ENCODE measurements at places on chromosomes 6 and 20.
A peak's percentile ranks its signal among the peaks of the same experiment; 100 is the strongest.

GRCh38 chr6:107628878-107629277, 139.0 kb downstream of the SOBP start:
- DNase-seq = no peak

DNA sequence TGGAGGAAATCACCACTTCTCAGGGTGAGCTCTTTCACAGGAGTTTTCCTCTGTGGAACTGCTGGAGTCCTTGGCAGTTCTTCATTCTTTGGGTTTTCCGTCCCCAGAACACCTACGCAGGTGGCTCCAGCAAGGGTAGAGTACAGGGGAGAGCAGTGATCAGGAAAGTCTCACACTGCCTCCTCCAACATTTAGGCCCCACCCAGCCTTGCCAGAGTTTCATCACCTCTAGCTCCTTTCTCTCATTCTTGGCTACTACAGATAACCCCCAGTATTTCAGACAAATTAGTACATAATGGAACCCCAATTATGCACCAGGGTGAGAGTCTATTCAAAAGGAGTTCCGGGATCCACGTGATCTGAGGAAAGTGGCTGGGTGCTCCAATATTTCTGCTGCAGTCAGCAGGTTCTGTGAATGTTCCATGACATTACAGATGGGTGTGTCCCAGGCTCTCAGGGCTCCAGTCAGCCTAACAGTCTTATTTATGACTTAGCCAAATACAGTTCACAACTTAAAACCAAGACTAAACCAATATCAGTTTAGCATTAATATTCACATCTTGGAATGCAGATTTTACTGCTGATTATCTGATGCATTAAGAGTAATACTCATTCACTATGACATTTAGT, 44.6 kb downstream of the GPR63 start:
- no peak for DNase-seq

- no peak for DNase-seq
These were observed 19.2 kb upstream of the FAM83C start for GRCh38 chr20:35311409-35311808.

DNA sequence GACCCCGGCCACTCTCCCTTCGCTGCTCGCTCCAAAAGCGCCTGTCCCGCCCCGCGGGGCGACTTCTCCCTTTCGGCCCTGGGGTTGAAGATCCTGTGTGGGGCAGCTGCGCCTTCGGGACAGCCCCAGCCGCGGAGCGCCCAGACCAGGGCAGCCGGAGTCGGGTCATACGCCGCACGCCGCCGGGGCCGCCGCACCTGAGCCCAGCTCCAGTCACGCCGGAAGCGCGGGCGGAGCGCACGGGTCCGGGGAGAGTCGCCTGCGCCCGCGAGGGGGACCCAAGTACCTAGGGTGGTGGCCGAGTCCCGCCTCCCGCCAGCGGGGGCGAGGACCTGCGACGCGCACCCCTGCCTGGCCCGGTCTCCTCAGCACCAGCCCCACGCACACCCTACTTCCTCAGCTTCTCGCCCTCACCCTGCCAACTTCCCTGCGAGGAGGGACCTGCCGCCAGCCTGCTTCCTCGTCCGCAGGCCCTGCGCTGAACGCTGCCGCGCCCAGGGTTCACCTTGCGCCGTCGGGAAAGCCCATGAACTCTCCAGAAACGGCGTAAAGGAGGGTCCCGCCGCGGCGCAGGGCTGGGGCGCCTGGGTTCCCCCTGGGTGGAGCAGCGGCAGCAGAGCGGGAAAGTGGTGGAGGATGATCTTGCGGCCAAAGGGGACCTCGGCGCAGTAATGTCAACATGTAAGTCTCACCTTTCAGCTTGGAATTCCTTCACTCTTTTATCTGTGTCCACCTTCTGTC, at the start of gene ADGRG6:
ADGRG6 (plus strand) TSS at position 357 of the 741 bp plus-strand sequence; CDS start at position 680, 323 bp downstream.
- no peak for DNase-seq

GRCh38 chr20:52493171-52493721, 301.7 kb upstream of the ZFP64 start:
- no peak for DNase-seq

GRCh38 chr6:75788894-75789293, 39.9 kb downstream of the MYO6 start:
- no peak for DNase-seq

- DNase-seq = no peak
These were observed 110.4 kb upstream of the FRMD1 start for GRCh38 chr6:168189200-168190013.

DNA sequence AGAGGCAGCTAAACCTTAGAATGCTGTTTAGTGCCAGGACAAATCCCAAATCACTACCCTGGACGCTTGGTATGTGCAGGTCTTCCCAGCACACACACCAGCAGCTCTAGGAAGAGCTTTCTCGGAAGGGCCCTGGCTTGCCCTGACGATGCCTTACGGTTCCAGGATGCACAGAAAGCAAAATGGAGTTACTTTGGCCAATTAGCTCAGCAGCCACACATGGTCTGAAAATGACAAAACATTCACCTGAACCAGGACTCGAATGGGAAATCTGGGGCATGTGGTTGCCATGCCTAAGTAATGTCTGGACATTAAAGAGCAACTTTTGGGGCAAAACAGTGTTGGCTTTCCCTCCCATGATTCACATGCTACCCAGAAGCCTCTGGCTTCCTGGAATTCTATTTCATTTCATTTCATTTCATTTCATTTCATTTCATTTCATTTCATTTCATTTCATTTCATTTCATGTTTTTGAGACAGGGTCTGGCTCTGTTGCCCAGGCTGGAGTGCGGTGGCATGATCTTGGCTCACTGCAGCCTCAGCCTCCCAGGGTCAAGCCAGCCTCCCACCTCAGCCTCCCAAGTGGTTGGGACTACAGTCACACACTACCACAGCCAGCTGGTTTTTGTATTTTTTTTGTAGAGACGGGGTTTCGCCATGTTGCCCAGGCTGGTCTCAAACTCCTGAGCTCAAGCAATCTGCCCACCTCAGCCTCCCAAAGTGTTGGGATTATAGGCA, 153.3 kb downstream of the ZDHHC14 start:
- DNase-seq = no peak

DNA sequence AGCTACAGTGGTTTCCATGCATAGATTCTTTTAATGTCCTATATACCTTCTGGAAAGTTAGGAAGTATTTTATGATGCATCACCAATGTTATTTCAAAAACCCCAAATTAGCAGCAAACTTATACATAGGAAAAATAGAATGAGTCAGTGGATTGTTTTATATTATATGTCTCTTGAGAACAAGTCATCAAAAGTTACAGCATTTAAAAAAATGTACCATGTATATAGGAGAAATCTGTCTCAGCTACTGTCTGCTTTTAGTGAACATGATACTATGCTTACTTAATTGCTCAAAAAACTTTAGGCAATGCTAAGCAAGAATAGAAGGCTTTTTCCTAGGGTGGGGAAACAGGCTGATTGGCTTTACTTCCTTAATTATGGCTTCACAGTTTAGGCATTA, 365.3 kb downstream of the SAMD5 start:
- no peak for DNase-seq

DNA sequence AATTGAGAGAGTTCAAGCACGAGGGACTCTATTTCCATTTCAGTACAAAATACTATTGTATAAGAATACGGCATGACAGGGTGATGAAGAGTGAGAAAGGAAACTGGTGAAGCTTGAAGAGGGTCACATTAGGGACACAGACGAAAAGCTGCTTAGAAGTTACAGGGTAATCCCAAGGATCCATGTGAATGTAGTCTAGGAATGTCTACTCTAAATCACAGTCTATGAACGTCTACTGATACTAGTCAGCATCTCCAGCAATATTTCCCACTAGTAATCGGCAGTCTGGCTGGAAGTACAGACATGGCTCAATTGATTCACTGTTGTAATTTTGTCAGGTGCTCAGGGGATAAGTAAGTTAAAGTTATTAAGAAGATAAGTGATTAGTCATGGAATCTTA, 156.4 kb downstream of the ASCC3 start:
- no peak for DNase-seq

DNA sequence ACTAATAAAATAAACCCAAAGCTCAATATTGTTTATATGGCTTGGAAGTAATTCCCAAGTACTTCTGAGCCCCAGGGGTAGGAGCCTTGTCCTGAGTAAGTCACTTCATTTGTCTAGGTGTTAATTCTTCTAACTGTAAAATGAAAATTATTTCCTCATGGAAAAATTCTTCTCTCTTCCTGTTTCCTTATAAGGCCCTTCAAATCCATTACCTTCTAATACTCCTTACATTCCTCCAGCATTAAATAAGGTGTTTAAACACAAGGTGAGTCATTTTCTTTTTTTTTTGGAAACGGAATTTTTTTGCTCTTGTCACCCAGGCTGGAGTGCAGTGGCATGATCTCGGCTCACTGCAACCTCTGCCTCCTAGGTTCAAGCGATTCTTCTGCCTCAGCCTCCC, 41.9 kb downstream of the PRR18 start:
- no peak for DNase-seq

- no peak for DNase-seq
These were observed 133.9 kb downstream of the AGPAT4 start for GRCh38 chr6:161139766-161140553.

GRCh38 chr6:157224951-157225574, 98.3 kb downstream of the TMEM242 start:
- DNase-seq = no peak

DNA sequence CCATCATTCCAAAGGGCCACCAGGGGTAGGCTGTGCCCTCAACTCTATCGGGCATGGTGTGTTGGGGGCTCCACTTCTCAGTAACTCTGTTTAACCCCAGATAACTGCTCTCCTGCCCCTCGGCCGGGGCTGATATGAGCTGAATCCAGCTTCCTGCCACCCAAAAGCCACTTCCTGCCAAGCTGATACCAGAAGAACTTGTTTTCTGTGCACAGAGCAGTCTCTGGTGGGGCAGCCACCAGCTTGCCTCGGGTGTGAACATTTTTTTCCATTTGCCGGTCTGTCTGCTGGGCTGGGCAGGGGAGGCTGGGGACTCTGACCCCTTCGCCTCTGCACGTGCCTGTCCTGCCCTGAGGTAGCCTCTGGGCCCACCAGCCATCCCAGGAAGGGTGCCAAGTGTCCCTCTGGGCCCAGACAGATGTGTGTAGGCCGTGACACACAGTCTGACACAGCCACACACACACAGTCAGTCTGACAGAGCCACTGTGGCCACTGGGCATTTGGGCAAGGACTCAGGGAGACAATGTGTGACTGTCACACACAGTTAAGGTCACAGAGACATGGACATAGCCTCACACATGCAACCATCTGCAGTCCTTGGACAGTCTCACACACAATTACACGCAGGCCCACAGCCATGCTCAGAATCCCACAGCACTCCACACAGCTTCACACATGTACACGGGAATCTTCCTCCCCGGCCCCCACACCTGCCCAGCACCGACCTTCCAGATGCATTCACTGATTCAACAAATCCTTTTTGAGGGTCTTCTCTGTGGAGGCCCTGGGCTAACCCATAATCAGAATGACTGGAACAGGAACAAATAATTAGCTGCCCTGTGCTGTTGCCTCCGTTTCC, 45.1 kb downstream of the NOL4L start:
- DNase-seq = no peak

- DNase-seq = no peak
These were observed 47.2 kb upstream of the MICB start for GRCh38 chr6:31450751-31451150.

GRCh38 chr6:118787724-118788423, 106.1 kb upstream of the ASF1A start:
- no peak for DNase-seq

- no peak for DNase-seq
These were observed 8.5 kb downstream of the IGF2R start for GRCh38 chr6:159977255-159977903.

- peak; percentile 80 for DNase-seq
These were observed 83.7 kb upstream of the MPC1 start for GRCh38 chr6:166466178-166467122.

- DNase-seq = no peak
These were observed 91.4 kb upstream of the ARID1B start for GRCh38 chr6:156685823-156686222.

- DNase-seq = no peak
These were observed at the start of gene ITPR3 for GRCh38 chr6:33620856-33621710. Gene ITPR3 (plus strand): TSS chr6:33621322. CDS start chr6:33621603, 281 bp downstream.

GRCh38 chr6:80454661-80455365, 348.3 kb downstream of the BCKDHB start:
- DNase-seq = no peak

DNA sequence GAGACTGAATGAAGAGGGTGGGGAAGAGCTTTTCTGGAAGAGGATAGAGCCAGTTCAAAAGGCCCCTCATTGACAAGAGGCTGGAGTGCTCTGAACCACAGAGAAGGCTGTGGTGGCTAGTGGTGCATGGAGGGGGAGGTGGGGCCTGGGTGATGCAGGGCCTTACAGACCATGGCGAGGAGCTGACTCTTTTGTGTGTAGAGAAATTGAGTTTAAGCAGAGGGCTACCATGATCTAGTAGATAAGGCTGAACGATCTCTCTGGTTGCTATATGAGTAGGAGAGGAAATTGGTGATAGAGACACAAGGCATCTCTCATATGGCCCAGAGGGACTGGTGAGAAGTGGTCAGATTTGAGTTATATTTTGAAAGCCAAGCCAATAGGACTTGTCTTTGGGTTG, 137.6 kb downstream of the UST start:
- no peak for DNase-seq

DNA sequence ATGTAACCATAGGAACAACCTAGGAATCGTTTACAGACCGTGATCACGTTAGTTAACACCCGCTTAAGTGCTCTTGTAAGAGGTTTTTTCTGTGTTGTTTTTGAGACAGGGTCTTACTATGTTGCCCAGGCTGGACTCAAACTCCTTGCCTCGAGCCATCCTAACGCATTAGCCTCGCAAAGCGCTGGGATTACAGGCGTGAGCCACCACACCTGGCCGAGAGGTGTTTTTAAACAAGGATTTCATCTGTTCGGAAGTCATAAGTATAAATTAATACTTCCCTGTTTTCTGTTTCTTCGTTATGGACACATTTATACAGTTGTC, 727 bp downstream of the MRS2 start:
- DNase-seq = no peak

DNA sequence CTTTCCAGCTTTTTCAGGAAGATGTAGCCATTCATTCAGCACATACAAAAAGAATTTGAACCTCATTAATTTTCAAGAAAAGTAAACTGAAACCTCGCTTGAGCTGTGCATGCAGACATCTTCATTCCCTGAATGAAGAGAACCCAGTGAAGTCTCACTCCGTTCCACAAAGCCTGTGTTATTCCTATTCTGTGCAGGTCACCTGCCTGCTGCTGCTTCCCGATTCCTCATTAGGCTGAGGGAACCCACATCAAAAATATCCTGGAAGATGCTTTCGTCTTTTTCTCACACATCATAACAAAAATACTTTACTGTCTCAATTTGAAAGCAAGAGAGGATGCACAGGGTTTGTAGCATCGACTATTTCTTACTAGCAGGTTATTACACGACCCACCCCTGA, 40.1 kb downstream of the TRMT6 start:
- DNase-seq = no peak

- DNase-seq = no peak
These were observed 13.2 kb upstream of the RSPH3 start for GRCh38 chr6:159013229-159013628.

GRCh38 chr6:123519189-123519505, 117.6 kb downstream of the TRDN start:
- no peak for DNase-seq

All from amniotic stem cell (primary cell).